ENCODE measurements at places on chromosomes 1 and 21. TPM values are rescaled to one million over a fixed set of nuclear protein-coding genes. Genes with fewer than 3 reads are reported as not detected.

VN1R5 gene
- total RNA-seq: not detected

OR2G6 gene
- not detected for total RNA-seq

TFF1 gene
- not detected for total RNA-seq

IFNLR1 gene
- 1.6 TPM for total RNA-seq

RIMS3 gene
- 3.7 TPM for total RNA-seq

SLC27A3 gene
- total RNA-seq: 22.5 TPM

TMEM52 gene
- total RNA-seq: not detected

BACE2 gene
- total RNA-seq: 1.9 TPM

CLIC6 gene
- total RNA-seq: not detected

TACSTD2 gene
- not detected for total RNA-seq

TNFSF18 gene
- not detected for total RNA-seq

TCHH gene
- total RNA-seq: not detected

FAM78B gene
- total RNA-seq: 0.86 TPM

CD53 gene
- 581 TPM for total RNA-seq

GPATCH2 gene
- 12.0 TPM for total RNA-seq

WNT3A gene
- total RNA-seq: not detected

SAMD13 gene
- not detected for total RNA-seq

NEK2 gene
- total RNA-seq: 26.1 TPM

C1QTNF12 gene
- total RNA-seq: 1.5 TPM

MRPS15 gene
- 83.0 TPM for total RNA-seq

ANGPTL3 gene
- total RNA-seq: not detected

CASP9 gene
- 26.0 TPM for total RNA-seq

CYP4A22 gene
- not detected for total RNA-seq

ATP1A2 gene
- not detected for total RNA-seq

AMY1C gene
- not detected for total RNA-seq

UCHL5 gene
- total RNA-seq: 53.9 TPM

OR6N1 gene
- total RNA-seq: not detected

TNFAIP8L2 gene
- total RNA-seq: 37.2 TPM

ERICH3 gene
- total RNA-seq: not detected

TRIM17 gene
- 1.8 TPM for total RNA-seq

PAPPA2 gene
- total RNA-seq: 0.12 TPM
